ENCODE measurements at places on chromosomes 5 and 9.

- no peak for DNase-seq
Observed at GRCh38 chr5:141234109-141234667, 11.0 kb upstream of the PCDHB15 start.

DNA sequence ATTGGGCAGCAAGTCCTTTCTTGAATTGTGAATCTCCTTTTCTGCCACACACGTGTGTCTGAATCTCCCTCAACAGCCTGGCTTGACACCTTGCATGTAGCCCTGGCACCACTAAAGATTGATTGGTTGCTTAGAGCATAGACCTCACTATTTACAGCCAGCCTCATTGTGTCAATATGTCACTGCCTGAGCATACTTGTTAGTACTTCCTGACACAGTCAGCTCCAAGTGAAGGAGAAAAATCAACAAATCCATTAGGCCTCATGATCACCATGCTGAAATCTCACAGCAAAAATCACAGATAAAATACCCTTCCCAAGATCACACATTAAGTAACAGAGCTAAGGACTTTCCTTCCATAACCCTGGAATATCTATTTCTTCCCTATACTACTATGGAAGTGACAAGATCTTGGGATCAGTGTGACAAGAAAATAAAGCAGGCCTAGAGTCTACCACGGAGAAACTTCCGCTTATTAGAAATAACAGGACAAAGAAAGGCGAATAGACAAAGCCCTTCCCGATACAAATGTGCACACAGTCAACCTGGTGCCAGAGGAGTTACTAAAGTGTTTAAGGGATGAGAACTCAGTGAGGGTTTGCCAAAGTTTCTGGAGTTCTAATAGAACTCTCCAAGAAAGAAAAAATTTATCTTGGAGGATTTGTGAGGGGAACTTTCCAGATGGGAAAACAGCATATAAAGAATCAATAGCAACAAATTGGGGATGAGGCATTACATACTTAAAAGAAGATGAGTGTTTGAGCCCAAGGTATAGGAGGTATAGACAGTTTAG, 5.6 kb upstream of the ARL15 start:
- no peak for DNase-seq

DNA sequence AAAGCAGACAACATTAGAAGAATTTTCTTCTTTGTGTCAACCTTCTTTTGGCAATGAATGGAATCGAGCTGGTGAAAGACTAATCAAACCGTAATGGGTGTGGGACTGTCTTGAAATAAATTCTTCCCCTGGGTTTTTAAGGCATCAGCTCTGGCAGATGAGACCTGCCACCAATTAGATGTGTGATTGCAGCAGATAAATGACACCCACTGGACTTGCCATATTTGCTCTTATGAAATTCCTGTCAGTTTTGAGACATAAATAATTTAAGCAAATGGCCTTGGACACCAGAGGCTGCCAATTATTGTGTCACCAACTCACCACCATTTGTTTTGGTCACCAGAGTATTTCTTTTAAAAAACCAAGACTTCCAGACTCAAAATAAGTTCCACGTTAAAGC, 135.9 kb upstream of the RGMB start:
- no peak for DNase-seq

DNA sequence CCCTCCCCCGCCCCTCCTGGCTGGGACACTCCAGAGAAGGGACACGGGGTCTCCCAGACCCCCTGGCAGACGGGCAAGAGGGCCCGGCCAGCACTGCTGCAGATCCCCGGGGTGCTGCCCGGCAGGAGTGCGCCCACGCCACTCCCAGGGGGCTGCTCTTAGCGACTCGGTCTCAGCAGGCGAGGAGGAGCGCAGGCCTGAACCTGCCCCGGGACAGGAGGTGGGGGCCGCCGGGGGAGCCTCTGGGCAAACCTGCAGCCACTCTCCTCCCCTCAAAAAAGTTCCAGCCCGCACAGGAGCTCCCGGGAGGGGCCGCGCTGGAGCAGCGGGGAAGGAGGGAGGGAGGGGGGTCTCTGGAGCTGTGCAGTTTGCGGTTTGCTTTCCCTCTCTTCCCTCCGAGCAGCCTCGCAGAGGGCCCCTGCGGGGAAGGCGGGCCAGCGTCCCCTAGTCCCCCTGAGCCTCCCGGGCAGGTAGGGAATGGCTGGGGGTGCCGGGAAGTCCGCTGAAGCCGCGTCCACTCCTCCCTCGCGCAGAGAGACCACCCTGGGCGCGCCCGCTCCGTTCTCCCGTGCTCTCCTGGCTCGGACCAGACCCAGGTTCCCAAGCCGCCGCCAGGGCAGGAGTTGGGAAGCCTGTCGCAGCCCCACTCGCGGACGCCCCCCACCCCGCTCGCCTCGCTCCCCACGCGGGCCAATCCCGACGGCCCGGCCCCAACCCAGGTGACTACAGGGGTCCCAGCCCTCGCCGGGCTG, 44.2 kb downstream of the NACC2 start:
- peak; percentile 52 for DNase-seq

GRCh38 chr5:136724161-136724560, 358.8 kb upstream of the TRPC7 start:
- no peak for DNase-seq

GRCh38 chr5:139091439-139092156, 106.6 kb downstream of the SIL1 start:
- no peak for DNase-seq

Data from mucosa of descending colon (tissue), 3 donors.